ENCODE measurements at places on chromosomes 11 and 22.

DNA sequence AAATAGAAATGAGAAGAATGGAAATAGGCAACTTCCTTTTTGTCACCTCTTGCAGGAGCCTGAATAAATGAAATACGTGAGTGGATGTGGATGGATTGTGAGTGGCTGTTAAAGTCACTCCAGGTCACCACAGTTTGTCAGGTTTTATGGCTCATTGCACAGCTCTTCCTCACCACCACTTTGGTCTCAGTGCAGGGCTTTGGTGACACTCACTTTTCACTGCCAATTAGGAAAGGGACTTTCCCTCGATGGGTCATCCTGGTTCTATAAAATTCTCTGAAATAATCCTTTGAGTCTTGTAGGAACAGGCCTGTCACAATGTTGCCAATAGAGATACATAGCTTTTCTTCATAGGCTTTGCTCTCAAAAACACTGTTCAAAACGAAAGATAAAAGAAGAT, 172.4 kb upstream of the C11orf87 start:
- DNase-seq: no peak

DNA sequence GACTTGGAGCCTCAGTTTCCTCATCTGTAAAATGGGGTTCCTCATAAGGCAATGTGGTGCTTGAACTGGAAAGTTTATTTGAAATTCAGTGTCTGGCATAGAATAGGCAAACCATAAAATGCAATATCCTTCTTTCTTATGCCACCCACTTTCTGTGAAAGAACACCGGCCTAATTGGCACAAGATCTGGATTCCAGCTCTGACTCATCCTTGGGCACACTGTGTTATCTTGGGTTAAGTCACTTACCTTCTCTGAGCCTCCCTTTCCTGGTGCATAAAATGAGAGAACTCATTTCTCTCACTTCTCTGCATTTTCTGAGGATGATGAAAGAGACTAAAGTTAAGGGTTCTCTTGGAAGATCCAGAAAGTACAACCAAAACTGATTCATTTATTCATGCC, 5.1 kb downstream of the INSC start:
- no peak for DNase-seq

DNA sequence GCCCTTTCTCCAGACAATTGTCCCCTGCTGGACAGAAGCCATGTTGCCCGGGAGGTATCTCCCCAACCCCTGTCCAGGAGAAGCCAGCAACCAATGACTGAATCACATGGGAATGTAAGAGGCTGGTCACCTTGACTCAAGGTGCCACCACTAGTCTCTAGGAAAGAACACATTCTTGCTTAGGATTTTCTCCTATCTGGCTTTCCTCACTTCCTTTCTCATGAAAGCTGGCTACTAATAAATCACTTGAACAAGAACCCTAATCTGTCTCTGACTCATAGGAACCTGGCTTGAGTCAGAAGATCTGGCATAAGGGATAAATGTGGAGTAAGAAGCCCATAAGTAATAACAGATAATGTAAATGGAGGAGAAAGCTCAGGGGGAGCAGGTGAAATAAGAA, 101.4 kb upstream of the C11orf87 start:
- DNase-seq: no peak

GRCh38 chr11:123255909-123256308, 60.9 kb upstream of the CLMP start:
- no peak for DNase-seq

DNA sequence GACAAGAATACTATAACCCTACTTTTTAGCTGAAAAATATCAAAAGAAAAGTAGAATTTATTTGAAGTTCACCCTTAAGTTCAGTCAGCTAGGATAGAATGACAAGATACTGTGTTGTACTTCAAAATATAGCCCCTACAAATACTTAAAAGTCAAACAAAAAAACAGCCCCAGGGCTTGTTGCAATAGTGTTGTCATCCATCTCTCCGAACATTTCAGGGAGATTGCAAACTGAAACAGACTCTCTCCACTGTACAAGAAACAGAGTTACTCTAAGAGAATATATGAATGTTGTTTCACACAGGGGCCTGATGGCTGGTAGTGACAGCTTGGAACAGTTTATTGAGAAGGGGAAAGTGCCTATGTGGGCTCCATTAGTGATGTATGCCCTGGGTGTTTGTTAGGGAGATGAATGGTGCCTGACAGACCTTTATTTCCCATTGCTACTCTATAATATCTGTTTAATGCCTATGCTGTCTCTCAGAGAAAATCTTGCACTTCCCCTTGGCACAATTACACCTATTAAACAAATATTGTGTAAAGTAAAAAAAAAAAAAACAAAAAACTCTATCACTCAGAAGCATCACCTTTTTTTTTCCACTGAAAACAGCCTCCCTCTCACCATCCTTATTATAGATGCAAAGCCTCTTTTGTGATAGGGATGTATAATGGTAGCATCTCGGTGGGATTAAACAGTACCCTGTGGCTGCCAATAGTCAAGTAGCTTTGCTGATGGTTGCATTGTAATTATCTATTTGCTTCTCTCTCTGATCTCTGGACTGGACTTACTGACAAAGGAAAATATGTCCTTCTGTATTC, 506.3 kb upstream of the LUZP2 start:
- DNase-seq: no peak

- no peak for DNase-seq
Observed at GRCh38 chr22:36349726-36350125, 38.0 kb downstream of the MYH9 start.

GRCh38 chr11:132451942-132452601, 1080.2 kb downstream of the OPCML start:
- DNase-seq: no peak

DNA sequence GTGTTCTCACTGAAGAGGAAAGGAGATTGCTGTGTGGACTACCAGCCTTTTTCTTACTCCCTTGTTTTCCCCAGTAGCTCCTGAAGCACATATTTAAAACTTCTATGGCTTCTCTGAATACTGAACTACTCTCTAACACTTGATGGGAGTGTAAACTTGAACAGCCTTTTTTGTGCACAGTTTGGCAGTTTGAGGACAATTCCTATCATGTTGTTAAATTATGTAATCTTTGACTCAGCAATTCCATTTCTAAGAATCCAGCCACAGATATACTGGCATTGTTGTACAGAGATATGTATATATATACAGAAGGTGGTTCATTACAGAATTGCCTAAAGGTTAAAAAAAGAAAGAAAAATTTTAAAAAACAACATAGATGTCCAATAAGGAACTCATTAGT, 47.1 kb upstream of the EED start:
- DNase-seq: no peak

- DNase-seq: no peak
Observed at GRCh38 chr11:35623621-35624168, 5.4 kb downstream of the FJX1 start.
